ENCODE measurements at places on chromosomes 6 and 20.
A peak's percentile ranks its signal among the peaks of the same experiment; 100 is the strongest.

DNA sequence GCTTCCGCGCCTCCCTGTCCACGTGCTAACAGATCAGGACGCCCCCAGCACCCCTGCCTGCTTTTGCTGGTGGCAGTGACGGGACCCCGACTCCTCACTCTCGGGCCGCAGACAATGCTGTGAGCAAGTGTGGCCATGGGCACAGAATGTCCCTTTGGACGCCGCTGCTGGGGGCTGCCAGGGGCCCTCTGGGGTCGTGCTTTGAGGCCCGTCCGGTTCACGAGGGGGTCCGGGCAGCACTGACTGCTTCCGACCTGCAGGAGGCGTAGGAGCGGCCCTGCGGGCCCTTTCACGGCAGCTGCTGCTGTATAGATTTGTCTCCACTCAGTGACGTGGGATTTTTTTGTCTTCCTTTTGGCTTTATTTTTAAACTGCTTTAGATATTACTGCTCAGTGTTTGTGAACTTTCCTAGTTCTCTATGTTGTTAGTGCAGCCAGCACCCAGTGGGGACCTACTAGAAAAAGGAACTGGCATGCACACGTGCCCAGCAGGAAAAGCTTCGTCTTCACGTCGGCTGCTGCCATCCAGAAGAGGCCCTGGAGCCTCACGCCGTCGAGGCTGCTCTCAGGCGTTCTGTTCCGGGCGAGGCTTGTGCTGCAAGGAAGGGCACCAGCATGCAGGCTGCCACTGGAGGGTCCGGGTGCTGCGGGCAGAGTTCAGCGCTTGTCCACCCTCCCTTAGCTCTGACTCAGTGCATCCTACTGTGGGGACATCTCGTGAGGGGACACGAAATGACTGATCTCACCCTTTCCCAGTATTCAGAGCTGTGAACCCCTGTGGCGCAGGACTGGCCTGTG, 21.7 kb downstream of the UCKL1 start:
- no peak overlapping the region for H3K27ac ChIP-seq
- no peak overlapping the region for H3K4me3 ChIP-seq
- H3K27me3 ChIP-seq = no peaks in the 10 kb centered on the region
- no peaks in the 10 kb centered on the region for H3K4me1 ChIP-seq
- no peaks in the 10 kb centered on the region for H3K36me3 ChIP-seq

DNA sequence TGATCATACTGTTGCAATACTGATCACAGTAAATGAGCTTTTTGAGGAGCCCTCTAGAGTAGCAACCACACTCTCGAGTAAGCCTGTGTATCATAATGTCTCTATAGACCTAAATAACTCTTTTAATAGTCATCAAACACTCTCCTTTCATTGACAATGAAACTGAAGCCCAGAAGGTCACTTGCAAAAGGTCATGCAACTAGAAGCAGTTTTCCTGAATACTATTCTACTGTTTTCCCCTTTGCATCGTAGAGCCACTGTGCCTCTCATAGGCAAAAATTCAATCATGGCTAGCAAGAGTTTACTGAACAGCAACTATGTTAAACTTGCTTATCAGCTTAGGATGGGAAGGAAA, 105.3 kb downstream of the HIVEP2 start:
- H3K27me3 ChIP-seq = no peaks in the 10 kb centered on the region
- no peak overlapping the region for H3K4me3 ChIP-seq
- H3K4me1 ChIP-seq = peaks cover 10% of the 10 kb centered on the region
- H3K36me3 ChIP-seq = no peaks in the 10 kb centered on the region

GRCh38 chr6:39879535-39879934, 54.7 kb downstream of the MOCS1 start:
- no peak for DNase-seq
- H3K4me1 ChIP-seq = peaks cover 10% of the 10 kb centered on the region
- H3K4me3 ChIP-seq = no peak overlapping the region
- H3K36me3 ChIP-seq = no peaks in the 10 kb centered on the region

DNA sequence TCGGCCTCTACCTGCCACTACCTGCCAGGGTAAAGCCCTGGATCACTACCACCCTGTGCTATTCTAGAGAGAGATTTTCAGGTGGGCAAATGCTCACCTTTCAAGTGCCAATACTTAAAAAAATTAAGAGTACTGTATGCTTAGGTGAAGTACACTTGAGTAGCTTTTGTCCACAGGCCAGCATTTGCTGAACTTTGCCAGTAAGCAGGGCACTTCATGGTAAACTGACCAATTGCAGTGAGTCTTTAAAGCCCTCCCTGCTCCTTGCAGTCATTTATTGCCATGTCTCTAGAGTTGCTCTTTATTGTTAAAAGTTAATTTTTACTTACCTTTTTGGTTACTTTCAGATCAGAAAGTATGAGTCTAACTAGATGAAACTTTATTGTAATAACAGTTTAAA, 58.5 kb downstream of the PLAGL1 start:
- DNase-seq = no peak
- no peak overlapping the region for H3K4me3 ChIP-seq
- H3K27ac ChIP-seq = no peak overlapping the region
- no peaks in the 10 kb centered on the region for H3K27me3 ChIP-seq
- H3K4me1 ChIP-seq = no peaks in the 10 kb centered on the region
- H3K36me3 ChIP-seq = no peaks in the 10 kb centered on the region

DNA sequence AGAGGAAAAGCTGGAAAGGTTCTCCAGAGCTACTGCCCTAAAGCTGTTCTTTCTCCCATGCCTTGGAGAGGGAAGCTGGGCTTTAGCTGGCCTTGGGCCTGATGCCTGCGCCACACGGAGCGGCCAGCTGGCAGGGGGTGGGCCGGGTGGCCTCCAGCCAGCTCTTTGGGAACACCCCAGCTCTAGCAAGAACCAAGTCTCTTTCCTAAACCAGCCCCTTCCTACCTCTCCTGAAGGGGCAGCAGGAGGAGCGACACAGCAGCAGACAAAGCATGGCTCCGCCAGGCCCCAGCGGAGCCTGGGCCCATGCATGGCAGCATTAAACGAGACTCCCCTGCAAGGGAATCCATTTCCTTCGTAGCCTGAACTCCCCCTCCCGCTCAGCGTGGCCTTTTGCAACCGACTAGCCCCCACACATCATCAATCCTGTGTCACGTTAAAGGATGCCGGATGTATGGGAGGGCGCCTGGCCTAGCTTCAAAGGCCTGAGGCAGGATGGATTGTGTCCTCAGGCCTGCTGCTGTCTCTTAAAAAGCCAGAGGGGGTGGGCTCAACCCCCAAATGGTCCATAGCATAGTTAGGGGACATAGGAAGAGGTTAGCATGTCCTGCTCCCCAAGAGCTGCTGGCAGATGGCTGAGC, 14.0 kb downstream of the MRPS18A start:
- no peaks in the 10 kb centered on the region for H3K36me3 ChIP-seq
- H3K27me3 ChIP-seq = no peaks in the 10 kb centered on the region
- peaks cover 23% of the 10 kb centered on the region for H3K4me1 ChIP-seq
- H3K4me3 ChIP-seq = no peak overlapping the region
- H3K27ac ChIP-seq = no peak overlapping the region

GRCh38 chr6:30942338-30943060, 1.7 kb downstream of the MUCL3 start:
- H3K27ac ChIP-seq = no peak overlapping the region
- no peaks in the 10 kb centered on the region for H3K27me3 ChIP-seq
- no peak overlapping the region for H3K4me3 ChIP-seq
- DNase-seq = peak; percentile 89
- no peaks in the 10 kb centered on the region for H3K36me3 ChIP-seq

DNA sequence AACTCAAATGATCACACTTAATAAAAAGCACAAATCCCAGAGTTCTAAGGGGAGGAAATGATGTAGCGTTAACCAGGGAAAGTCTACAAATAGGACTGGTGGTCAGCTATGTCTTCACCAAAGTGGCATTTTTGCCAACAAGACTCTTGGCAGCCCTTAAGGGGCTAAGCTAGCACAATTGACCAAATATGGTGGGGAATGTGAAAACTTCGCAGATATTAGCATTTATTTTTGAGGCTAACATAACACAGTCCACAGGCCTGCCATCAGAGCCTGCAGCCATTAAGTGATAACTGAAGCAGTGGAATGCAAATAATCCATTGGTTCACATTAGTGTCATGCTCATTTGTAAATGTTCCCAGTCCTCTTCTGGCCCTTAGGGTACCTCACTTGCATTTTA, 274.6 kb downstream of the FOXC1 start:
- H3K27ac ChIP-seq = no peak overlapping the region
- no peaks in the 10 kb centered on the region for H3K36me3 ChIP-seq
- no peak for DNase-seq

GRCh38 chr6:105468850-105469249, 66.0 kb upstream of the PREP start:
- H3K4me1 ChIP-seq = no peaks in the 10 kb centered on the region
- H3K36me3 ChIP-seq = no peaks in the 10 kb centered on the region
- H3K4me3 ChIP-seq = no peak overlapping the region

DNA sequence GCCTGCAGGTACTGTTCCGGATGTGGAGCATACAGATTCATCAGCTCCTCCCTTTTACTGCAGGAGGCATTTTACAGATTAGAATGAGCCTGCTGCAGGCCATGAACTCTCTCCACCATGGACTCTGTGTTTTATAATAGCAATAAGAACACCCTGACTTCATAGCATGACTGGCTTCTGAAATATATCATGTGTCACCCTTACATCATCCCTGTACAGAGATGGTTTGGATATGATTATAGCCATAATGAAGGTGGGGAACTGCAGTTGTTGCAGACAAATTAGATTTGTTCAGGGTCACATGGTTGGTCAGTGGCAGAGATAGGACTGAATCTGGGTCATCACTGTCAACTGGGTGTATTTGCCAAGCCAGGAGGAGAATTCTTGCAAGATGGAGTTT, 100.7 kb downstream of the FOXO3 start:
- H3K4me3 ChIP-seq = no peak overlapping the region
- H3K27me3 ChIP-seq = no peaks in the 10 kb centered on the region

DNA sequence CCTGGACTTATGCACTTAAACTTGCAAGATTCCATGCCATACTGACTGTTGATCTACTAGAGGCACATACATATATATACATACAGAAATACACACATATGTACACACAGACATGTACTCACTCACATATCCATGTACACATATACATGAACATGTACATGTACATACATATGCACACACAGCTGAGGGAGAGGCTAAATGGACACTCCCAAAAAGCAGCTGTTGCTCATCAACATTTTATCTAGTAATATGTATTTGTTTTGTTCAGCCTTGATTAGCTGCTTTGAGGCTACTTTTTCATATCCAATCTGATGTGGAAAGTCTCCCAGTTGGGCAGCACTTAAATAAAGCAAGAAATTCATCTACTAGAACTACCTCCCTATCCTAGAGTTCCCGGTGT, 33.7 kb upstream of the FBXL4 start:
- H3K27me3 ChIP-seq = no peaks in the 10 kb centered on the region
- no peaks in the 10 kb centered on the region for H3K36me3 ChIP-seq
- H3K4me1 ChIP-seq = no peaks in the 10 kb centered on the region

DNA sequence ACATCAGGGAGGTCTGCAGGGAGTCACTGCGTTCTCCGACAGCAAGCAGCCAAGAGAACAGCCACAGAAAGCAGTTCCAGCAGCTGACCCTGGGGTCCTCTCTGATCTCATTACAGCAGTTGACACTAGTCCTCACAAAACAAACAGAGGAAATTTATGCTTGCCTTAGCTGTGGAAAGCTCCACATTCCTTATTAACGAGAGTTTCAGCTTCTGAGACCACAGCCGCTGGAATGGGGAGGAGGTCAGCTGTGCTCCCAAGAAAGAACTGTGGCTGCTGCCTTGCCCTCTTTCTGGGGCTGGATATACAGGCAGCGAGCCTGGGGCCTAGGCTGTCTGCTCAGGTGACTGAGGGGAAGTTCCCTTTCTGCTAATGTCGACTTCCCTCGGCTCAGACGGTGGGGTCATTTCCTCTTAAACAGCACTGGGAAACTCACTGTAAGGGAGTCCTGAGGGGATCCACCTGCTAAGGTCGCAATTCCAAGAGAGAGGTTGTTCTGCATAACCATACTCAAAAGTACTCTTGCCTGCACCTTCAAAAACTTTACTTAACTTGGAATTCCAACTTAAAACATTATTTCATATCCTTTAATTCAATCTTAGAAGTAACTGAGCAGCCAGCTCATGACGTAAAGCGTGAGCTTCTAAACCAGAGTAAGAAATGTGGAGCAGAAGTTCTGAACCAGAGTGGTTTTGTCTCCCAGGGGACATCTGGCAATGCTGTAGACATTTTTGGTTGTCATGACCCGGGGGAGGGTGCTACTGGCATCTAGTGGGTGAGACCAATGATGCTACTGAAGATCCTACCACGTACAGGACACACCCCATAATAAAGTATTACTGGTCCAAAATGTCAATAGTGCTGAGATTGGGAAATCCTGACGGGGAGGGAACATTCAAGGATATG, 80.3 kb downstream of the BACH2 start:
- peak overlapping the region; percentile 47 for H3K27ac ChIP-seq
- no peak overlapping the region for H3K4me3 ChIP-seq
- DNase-seq = peak; percentile 26
- peaks cover 16% of the 10 kb centered on the region for H3K4me1 ChIP-seq
- H3K36me3 ChIP-seq = no peaks in the 10 kb centered on the region

- DNase-seq = no peak
- H3K4me1 ChIP-seq = no peaks in the 10 kb centered on the region
- H3K4me3 ChIP-seq = no peak overlapping the region
- H3K27ac ChIP-seq = no peak overlapping the region
Observed at GRCh38 chr6:165762876-165763275, 99.8 kb upstream of the PDE10A start.

GRCh38 chr20:8433291-8433690, 301.2 kb downstream of the PLCB1 start:
- no peaks in the 10 kb centered on the region for H3K27me3 ChIP-seq
- H3K4me3 ChIP-seq = no peak overlapping the region
- DNase-seq = no peak
- peaks cover 26% of the 10 kb centered on the region for H3K4me1 ChIP-seq

- DNase-seq = no peak
- no peaks in the 10 kb centered on the region for H3K4me1 ChIP-seq
- no peak overlapping the region for H3K27ac ChIP-seq
- no peaks in the 10 kb centered on the region for H3K27me3 ChIP-seq
- no peaks in the 10 kb centered on the region for H3K36me3 ChIP-seq
- no peak overlapping the region for H3K4me3 ChIP-seq
Observed at GRCh38 chr6:128036808-128037570, 136.1 kb upstream of the THEMIS start.

- H3K27me3 ChIP-seq = no peaks in the 10 kb centered on the region
- no peak for DNase-seq
- H3K4me1 ChIP-seq = no peaks in the 10 kb centered on the region
- no peak overlapping the region for H3K27ac ChIP-seq
- H3K4me3 ChIP-seq = no peak overlapping the region
- no peaks in the 10 kb centered on the region for H3K36me3 ChIP-seq
Observed at GRCh38 chr6:122717350-122717749, 62.2 kb upstream of the FABP7 start.

GRCh38 chr6:127392301-127392700, 48.9 kb upstream of the ECHDC1 start:
- no peaks in the 10 kb centered on the region for H3K27me3 ChIP-seq
- no peaks in the 10 kb centered on the region for H3K36me3 ChIP-seq
- no peak for DNase-seq
- H3K27ac ChIP-seq = no peak overlapping the region
- H3K4me1 ChIP-seq = no peaks in the 10 kb centered on the region
- H3K4me3 ChIP-seq = no peak overlapping the region

GRCh38 chr6:79453558-79454042, 83.6 kb downstream of the LCA5 start:
- H3K27me3 ChIP-seq = no peaks in the 10 kb centered on the region
- no peak overlapping the region for H3K4me3 ChIP-seq
- H3K36me3 ChIP-seq = no peaks in the 10 kb centered on the region
- no peak for DNase-seq
- no peak overlapping the region for H3K27ac ChIP-seq
